PC-9 (cell line): ENCODE measurements at places on chromosomes 11 and 22. TPM values are rescaled to one million over a fixed set of nuclear protein-coding genes. Genes with fewer than 3 reads are reported as not detected.

The GGT5 gene
- not detected in 2 replicates for total RNA-seq

The P2RY6 gene
- total RNA-seq: 29.7 and 34.7 TPM in 2 replicates

The HBG1 gene
- not detected in 2 replicates for total RNA-seq

- DNase-seq: no peak
Measured at GRCh38 chr22:17269224-17269606, 50.0 kb upstream of the ADA2 start.

DNA sequence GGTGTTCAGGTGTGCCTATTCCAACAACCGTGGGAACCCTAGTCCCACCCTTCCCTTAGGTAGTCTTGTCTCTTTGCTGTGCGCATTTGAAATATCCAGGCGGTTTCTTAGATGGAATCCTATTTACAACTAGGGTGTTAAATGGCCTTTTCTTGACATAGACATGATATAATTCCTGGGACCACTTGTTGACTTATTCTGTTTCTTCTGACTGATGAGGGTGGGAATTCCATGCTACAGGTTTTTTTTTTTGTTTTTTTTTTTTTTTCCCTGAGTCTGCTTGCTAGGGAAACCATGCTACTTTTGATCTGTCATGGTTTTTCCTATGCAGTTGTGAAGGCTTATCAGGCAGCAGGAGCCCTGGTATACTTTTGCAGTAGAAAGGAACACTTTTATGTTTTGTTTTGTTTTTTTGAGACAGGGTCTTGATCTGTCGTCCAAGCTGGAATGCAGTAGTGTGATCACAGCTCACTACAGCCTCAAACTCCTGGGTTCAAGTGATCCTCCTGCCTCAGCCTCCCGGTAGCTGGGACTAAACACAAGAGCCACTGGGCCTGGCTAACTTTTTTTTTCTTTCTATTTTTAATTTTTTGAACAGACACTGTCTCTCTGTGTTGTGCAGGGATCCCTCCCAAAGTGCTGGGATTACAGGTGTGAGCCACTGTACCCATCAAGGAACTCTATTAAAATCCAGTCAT is 1.5 kb downstream of the STIM1 start:
- no peak for DNase-seq

GRCh38 chr22:17920145-17920605 is 104.2 kb downstream of the MICAL3 start:
- DNase-seq: no peak

DNA sequence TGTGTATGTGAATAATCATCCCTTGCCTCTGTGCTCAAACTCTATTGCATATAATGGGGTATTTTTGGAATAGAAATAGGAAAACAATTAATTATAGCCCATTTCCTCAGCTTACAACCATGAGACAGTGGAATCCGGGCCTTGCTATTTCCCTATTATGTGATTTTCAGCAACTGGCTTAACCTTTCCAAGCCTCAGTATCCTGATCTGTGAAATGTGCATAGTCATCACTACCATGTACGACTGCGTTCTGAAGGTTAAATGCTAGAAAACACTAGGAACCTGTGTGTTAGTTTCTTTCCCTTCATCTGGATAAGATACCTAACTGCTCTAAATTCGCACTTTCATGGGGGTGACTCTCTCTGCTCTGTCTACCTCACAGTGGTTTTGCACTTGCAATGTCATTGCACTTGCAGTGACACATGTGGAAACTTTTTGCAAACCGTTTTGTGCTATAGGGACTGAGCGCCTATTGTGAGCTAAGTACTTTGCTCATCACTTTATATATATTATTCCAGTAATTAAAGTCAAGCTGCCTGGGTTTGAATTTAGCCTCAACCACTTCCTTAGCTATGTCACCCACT is 48.3 kb downstream of the IRAG1 start:
- no peak for DNase-seq

GRCh38 chr22:30445438-30446145 is 20.0 kb downstream of the MTFP1 start:
- no peak for DNase-seq

DNA sequence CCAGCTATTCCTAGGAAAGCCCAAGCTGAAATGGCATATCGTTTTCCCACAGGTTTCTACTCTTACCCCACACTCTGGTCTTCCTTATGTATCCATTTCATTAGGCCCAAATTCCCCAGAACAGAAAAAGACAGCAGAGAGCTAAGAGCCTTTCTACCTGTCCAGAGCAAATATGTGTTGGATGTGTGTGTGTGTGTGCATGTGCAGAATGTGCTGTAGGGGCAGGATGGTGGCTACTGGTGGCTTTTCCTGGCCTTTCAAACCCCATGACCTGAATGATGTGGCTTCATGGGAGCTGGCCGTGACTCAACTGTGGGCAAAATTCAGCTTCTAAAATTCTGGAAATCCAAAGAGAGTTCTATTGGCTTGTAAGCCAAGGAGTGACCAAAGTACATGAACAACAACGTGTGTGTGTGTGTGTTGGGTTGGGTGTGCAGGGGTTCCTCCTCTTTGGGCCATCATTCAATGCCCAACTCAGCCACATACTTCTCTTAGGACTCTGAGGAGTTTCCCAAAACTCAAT is 421.4 kb upstream of the CADM1 start:
- DNase-seq: no peak

- no peak for DNase-seq
Measured at GRCh38 chr22:28837640-28838039, 37.3 kb upstream of the XBP1 start.

The TMEM184B gene
- 185 and 192 TPM in 2 replicates for total RNA-seq
